ENCODE measurements at places on chromosomes 1 and 21.

DNA sequence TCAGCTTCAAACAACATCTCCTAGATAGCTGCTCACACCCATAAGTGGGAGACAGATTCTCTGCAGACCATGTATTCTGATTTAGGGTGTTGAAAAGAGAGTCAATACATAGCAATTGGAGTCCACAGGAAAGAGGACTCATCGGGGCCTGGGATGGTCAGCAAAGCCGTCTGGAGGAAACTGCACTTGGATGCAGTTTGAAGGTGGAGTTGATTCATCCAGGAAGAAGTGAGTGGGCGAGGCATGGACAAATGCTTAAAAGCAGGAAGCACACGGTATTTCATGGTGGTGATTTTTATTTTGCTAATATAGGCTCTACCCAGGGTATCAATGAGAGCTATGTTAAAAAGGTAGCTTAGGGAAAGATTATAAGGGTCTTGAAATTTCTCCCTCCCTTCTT is 36.8 kb upstream of the DIRAS3 start:
- DNase-seq = no peak

DNA sequence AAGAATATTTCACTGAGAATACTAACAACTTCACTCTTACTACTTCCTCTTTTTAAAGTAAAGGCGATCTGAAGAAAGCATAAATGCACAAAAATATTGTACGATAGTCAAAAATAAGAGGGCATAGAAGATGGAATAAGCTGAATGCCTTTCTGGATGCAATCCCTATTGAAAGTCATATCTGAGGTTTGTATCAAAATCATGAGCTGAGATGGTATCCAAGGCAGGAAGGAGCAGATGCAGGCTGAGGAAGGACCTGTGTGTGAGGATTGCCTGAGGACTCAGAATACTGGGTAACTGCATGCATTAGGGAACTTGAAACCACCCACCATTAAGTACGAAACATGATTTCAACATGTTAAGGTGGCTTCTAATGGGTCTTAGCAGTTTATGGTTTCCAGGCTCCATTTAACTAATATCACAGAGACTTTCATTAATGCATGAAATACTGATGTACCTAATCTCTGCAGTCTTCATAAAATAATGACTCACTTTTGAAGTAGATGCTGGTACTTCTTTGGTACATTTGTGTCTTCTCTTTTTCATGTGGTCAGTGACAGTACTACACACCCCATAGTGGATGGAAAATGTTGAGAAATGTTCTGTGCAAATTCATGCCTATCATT is 29.6 kb upstream of the RGS1 start:
- DNase-seq = no peak

DNA sequence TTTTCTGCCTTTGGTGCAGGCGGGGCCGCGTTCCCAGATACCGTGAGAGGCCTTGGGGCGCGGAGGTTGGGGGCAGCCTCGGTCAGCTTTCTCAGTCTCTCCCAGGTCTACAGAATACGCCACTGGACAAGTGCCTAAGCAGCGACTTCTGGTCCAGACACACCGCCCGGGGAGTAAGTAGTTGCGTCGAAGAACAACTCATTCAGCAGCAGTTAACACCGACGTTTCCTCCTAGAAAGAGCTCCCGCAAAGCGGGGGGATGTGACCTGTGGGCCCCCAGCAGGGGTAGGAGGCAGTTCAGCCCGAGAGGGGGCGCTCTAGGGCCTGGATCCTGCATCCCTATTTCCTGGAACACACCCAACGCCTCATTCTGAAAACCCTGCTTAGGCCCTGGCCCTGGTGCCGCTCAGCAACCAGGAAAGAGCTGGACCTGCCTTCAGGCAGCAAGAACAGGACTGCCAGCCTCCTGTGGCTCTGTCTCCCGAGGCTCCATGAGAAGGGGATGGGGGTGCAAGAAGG is 6.5 kb upstream of the BARHL2 start:
- no peak for DNase-seq

DNA sequence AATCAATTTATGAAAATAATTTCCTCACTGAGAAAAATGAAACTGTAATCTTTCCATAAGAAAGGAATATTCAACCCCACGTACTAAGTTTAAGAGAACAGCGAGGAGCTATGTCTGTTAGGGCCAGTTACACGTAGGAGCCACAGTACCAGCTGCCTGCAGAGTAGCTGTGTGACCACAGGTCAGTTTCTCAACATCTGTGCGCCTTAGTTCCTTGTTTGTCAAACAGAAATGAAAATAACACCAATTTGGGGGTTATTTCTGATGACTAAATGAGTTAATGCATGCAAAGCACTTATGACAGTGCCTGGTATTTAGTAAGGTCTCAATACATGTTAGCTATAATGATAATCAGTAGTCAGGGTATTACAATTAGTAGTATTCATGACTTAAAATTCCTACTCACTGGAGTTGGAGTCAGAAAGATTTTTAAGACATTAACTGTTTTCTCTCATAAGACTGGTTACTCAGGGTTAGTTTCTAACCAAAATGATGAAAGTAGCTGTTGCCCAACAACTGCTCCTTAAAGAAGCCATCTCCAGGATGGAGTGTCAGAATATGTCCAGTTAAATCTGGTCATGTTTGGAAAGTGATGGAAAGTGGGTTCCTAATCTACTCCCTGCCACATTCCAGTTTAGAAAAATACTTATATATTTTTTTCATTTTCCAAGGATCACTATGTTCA is 85.8 kb upstream of the ZNF648 start:
- no peak for DNase-seq

- DNase-seq = no peak
Measured at GRCh38 chr1:174871886-174872285, 127.9 kb upstream of the CACYBP start.

GRCh38 chr1:221740369-221740992 is 1.4 kb downstream of the DUSP10 start:
- peak; percentile 22 for DNase-seq

- DNase-seq = no peak
Measured at GRCh38 chr1:179038528-179039281, 13.0 kb downstream of the FAM20B start.

DNA sequence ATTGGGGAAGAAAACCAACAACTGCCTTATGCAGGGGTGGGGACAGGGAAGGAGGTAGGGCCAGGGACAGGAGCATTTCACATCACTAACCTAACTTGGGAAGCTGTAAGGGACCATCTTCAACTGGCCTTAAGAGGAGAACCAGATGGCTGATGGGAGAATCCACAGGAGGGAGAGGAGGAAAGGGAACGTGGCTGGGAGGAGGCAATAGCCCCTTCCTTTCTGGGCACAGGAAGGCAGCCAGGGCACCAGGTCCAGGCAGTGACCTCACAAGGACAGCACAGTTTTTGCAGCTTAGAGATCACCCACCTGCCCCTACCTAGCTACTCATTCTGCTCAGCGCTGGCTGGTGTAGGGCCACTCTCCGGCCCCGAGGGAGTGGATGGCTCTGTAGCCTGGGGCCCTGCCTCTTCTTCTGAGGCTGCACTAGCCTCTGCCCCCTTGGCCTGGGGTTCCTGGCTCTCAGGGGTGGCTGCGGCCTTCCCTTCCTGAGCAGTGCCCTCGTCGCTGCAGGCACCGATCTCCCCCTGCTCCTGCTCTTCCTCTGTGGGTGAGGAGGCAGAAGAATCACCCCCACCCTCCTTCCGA is 1.7 kb downstream of the MARCKSL1 start:
- DNase-seq = no peak

DNA sequence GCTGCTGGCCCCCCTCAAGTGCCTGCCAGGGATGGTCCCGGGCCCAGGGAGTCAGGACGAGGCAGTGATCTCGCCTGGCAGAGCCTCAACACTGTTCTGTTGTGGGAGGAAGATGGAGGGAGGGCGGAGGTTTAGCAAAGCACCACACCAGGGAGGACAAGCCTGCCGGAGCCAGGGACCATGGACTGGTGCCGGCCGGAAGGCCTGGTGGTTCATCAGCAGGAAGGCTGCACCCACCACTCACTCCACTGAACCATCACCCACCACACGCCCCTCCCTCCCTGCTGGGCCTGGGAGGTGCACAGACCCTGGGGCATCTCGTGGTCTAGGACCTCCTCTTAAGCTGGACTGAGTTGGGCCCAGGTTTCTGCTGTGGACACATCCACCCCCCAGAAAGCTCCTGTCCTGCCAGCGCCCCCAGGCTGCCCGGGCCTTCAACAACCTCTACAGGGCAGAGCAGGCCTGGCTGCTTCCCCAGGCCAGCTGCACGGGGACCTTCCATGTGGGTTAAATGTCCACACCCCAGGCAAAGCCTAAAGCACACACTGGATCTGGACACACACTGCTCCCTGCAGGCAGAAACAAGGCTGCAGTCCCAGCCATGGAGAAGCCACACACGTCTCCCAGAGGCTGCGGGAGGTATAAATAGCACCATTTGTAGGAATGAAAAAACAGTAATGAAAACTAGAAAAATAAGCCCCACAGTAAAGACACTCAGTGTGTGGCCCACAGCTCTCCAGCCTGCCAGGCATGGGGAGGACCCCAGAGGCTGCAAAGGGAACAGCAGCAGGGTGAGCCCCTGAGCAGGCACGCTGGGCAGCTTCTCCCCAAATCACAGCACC is 10.4 kb upstream of the TMEM240 start:
- no peak for DNase-seq

DNA sequence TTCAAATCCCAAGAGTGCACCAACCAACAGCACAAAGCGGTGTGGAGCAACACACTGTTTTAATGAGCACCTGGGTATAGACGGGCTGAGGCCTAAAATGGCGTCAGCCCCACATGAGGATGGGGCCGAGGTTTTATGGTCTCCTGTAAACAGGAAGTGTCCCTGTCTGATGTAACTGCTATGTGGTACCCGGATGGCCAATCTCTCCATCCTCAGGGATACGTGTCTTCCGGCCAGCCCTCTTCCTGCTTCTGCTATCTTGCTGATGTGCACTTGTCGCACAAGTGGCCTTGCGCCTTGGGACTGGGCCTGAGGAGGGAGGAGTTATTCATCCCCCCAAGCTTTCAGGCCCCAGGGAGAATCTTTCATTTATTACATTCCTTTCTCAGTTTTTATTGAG is 73.5 kb downstream of the CNST start:
- no peak for DNase-seq

GRCh38 chr1:11354893-11355553 is 82.0 kb downstream of the UBIAD1 start:
- peak; percentile 81 for DNase-seq

DNA sequence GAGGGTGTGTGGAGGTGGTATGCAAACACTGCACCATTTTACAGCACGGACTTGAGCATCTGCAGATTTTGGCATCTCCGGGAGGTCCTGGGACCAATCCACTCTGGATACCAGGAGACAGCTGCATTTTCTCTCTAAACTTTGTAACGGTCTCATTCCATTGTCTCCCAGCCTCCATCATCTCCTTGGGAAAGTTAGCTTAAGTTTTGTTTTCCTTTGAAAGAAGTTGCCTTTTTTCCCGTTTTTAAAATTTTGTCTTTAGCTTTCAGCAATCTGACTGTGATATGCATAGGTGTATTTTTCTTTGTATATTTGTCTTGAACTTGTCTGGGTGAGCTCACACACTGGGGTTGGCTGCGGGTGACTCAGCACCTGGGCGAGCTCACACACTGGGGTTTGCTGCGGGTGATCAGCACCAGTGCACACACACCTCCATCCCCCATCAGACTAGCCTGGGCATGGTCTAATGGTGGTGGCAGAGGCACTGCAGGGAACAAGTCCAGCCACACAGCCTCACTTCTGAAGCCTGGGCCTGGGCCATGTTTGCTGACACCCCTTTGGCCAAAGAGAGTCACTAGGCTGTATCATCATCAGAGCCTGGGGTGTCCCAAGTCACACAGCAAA is 32.1 kb upstream of the COL18A1 start:
- DNase-seq = no peak

DNA sequence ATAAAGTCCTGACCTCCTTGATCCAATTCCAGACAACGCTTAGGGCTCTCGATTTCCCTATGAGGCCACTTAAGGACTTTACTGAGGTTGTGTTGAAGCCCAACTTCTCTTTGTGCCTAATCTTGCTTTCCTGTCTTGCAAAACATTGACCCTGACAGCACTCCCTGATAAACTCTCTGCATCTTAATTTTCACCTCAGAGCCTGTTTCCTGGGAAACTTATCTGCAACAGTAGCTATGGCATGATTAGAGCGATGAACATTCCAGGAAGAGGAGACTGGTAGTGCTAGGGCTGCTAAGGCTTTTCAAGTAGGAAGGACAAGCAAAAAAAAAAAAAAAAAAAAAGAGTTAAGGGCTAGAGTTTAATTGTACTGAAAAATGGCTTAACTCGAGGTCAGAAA is 118.9 kb downstream of the RGS21 start:
- no peak for DNase-seq

GRCh38 chr21:45401054-45401518 is 3.9 kb upstream of the COL18A1 start:
- no peak for DNase-seq

DNA sequence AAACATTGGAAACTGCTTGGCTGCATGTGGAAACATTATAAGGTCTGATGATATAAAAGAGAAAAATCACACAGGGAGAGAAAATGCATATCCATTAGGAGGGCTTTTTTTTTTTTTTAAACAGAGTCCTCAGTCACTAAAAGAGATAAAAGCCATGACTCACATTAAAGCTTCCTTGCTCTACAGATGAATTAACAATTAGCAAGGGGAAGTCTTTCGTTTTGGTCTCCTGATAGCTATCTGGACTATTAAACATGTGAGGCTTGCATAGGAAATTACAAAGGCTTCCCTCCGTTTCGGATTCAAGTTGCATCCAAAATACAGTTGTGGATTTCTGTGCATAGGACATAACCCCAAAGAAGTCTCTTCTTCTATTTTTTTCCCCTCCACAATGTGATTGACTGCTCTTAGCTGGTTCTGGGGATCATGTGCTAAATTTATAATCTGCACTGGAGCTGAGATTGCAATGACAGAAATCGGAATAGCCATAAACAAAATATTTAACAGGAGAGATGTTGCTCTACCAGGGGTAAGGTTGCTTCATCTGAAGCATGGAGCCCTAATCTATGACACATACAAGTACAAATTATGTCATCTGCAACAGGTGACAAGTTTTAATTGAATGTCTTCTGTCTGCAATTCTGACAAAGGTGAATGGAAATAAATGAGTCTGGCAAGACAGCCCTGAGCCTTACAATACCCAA is 146.8 kb downstream of the ESRRG start:
- no peak for DNase-seq

DNA sequence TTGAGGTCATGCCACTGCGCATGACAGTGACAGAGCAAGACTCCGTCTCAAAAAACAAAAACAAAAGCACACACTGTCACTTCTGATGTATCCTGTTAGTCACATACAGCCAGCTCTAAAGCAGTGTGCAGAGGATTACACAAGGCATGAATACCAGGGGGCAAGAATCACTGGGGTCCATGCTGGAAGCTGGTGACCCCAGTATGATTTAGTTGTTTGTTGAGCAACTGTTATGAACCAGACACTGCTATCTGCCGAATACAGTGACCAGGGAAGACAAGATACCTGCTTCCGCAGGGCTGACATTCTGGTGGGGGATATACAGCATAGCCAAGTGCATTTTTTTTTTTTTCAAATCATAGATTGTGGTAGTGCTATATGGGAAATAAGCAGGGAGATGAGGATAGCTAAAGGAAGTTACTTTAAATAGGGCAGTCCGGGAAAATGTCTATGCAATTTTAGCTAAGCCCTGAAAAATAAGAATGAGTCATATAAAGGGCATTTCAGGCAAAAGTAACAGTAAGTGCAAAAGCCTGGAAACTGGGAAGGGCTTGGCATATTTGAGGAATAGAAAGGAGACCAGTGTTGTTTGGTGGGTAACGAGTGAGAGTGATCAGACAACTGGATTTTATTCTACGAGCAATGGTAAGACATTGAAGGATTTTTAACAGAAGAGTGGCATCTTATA is 69.7 kb downstream of the ADSS2 start:
- no peak for DNase-seq

GRCh38 chr21:31442339-31442738 is 98.3 kb upstream of the TIAM1 start:
- no peak for DNase-seq

Measured in NCI-H1105 treated with DMSO at 0.1 percent for 48 hours (cell line).